SW 1271 (cell line): ENCODE measurements at places on chromosomes 7 and 10.
A peak's percentile ranks its signal among the peaks of the same experiment; 100 is the strongest.

- no peak for DNase-seq
These were observed 332.7 kb upstream of the LRGUK start for GRCh38 chr7:133794479-133794878.

DNA sequence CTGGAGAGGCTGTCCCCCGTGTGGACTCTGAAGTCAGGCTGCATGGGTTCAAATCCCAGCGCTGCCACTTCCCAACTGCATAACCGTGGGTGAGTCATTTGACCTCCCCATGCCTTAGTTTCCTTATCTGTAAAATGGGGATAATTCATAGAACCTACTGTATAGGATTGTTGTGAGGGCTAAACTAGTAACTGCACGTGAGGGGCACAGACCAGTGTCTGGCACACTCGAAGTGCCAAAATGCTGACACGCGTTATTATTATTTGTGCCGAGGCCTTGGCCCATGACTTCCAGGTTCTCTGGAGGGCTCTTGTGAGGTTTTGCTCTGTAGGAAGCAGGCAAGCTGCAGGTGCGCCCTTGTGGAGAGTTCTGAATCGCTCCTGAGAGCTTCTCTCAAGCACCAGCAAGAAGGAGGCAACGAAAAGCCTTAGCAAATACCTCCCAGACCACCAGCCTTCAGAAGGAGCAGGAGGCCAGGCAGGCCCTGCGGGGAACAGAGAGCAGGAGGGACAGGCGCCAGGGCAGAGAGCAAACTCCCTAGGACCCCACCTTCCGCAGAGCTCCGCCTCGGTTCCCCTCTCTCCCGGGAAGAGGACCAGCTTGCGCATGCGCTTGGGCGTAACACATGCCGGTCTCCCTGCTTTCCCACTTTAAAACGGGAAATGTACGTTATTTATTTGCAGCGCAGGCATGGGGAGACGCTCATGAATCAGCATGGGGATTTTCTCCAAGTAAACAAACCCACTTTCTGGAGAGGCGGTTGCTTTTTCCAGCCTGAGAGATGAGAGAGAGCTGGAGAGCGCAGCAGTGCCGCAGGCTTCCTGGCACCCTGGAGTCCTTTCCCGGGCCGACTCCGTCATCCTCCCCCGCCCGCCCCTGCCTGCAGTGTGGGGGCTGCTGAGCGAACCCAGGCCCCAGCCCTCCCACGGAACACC, 39.6 kb downstream of the SORCS3 start:
- DNase-seq: no peak

DNA sequence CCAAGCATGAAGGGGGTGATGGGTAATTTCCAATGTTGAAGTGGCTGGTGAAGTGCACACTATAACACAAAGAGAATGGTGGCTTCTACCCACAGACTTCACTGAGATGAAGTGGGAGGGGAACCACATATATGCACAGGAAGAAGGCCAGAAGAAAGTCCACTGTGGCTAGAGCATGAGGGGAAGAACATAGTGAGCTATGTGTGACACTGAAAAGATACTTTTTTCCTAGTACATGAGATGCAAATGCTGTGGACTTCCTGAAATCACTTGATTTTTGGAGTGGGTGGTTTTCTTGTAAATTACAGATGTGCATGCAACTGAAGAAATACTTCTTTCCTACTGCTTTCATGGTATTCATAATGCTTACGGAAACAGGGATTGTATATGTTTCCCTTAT, 115.6 kb upstream of the PHYHIPL start:
- DNase-seq: no peak

GRCh38 chr7:6159097-6159483, 113.3 kb downstream of the CYTH3 start:
- DNase-seq: no peak

DNA sequence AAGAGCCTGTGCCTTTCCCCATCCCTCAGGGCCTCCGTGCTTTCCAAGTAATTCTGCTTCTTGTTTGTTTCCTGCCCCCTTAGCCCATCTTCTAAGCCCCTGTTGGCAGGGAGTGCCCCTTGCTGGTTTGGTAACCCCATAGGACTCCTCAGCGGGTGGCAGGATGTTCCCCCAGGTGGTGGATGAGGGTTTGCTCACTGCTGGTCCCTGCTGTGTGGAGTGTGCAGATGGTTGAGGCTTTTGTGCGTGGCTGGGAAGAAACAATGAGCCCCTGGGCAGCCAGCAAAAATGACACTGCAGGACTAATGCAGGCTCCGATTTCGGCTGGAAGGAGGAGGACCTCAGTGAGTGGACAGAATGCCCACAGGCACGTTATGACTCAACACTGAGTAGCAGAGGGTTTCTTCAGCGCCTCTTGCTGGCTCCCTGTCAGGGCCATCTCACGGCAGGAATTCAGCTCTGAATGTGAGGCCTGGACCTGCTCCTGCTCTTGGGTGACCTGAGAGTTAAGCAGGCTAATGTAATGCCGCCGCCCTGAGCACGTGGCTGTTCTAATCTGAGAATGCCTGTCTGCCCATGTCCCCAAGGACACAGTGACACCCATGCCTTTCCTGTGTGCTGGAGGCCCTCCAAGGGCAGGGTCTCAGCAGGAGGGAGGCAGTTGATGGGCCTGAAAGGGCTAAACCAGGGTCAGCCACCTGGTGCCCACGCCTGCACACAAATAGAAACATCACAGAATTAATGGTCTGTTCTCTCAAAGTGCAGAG, 16.6 kb downstream of the BAG3 start:
- peak; percentile 90 for DNase-seq

DNA sequence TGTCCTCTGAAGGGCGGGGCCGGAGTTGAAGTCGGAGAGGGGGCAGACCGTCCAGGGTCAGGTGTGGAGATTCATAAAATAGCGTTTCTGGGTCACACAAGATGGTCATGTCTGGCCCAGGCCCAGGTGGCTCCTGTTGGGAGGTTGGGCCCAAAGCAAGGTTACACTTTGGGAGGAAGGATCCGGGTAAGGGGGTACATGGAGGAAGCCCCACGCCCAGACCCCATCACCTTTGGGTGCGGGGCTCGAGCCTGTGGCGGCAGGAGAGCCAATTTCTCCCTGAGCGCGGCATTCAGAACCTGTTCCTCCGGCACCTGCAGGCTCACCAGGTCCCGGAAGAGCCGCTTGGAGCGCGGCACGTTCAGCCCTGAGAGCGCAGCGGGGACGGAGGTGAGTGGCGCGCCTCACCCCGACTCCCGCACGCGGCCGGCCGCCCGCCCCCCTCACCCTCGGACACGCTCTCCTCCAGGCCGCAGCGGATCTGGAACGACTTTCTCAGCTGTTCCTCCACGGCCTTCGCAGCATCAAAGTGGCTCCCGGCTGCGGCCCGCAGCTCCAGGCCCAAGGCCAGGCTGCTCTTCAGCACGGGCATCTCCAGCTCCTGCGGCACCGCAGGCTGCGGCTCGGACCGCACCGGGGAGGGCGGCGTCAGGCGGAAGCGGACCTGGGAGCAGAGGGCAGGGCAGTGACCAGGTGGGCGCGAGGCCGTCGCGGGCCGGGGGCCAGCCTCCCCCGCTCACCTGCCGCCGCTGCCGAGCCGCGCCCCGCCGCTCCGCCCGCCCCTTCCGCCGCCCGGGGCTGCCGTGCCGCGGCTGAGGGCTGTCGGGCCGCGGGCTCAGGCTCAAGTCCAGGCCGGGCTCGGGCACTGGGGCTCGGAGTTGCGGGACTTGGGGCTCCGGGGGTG, 644 bp downstream of the PPP1R35 start:
- peak; percentile 35 for DNase-seq

GRCh38 chr7:140126435-140127034, 50.2 kb downstream of the KDM7A start:
- DNase-seq: no peak

DNA sequence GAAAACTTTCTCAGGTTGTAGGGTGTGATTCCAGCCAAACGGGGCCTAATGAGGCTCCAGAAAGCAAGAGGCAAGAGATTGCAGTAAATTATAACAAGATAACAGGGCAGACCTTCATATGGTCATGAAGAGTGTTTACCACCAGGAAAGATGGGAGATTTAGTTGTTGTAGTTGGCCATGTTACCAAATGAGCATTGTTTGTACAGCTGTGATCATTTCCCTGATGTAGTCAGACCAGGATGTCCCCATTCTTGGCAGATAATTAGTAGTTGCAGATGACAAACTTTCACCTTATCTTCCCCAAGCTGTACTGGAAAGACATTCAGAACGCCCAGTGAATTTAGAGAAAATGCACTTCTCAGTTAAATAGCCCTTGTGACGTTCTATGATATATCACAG, 630.8 kb downstream of the ANKRD7 start:
- DNase-seq: no peak

DNA sequence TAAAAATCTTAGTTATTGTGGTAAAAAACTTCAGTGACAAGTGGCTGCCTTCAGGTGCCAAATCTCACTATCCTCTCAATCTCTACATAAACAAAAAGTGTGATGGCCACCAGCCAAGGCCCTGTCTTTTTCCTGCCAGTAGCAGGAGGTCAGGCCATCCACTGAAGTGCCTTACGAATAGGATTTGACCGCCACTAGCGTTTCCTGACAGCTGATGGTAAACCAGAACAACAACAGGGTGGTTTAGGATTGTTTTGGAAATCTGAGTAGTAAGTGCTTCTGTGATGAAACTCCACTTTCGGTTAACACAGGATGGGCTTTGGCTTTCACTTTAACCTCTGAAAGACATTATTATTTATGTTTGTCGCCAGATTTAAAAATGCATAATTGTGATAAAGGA, 55.7 kb upstream of the OGDHL start:
- DNase-seq: no peak

DNA sequence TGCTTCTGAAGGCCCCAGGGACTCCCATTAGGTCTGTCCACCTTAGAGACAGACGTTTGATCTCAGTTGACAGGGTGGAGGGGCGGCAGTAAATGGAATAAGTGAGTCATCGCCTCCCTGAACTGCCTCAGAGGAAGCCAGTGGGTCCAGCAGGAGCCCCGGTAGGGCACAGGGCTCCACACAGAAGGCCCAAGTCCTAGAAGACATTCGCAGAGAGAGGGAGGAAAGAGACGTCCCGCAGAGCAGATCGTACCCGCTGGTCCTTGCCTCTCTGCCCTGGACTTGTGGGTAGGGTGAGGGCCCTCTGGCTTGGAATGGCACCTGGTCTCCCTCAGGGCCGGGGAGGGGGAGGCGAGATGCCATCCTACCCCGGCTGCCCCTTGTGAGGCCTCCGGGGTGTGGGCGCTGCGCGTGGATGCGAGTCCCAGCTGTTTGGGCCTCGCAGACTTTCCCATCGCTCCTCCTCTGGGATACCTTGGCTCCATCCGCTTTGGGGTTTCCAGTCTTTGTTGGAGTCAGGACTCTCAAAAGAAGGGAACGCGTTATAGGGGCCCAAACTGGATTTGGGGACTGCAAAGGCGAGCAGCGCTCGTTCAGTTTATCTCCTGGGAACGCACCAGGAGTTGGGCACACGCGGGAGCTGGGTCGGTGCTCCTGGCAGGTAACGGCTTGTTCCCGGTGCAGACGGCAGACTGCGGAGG, 5.1 kb downstream of the TLX1 start:
- no peak for DNase-seq

DNA sequence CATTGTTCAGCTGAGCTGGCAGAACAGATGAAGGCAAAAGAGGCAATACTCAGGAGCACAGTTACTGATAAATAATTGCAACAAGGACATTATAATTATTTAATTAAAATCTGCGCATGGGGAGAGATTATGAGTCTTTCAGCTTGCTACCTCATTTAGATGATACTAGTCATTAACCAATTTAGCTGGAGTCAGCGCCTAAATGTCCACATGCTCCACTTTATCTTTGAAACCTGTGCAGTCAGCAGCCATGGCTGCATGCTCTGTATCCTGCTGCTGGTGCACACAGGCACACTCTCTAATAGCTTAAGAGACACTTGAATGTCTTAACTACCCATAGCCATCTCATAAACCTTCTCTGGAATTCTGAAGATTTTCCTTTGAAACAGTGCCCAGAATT, 196.8 kb downstream of the PPP1R3A start:
- DNase-seq: no peak

DNA sequence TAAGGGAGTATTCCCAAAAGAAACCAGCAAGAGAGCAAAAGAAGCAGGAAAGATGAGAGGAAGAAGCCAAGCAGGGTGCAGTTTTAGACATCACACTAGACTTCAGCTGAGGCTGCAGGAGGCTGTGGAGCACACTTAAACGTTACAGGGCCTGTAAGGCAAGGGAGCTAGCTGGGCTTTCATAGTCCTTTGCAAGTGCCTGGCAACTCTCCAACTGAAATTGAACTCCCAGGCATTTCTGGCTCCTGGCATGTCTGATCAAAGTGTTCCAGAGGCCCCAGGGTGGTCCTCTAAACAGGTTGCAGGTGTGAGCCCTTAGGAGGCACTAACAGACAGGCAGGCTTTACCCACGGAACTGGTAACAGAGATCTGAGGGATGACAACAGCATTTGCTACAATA, 750.2 kb downstream of the XPNPEP1 start:
- DNase-seq: no peak

- no peak for DNase-seq
These were observed 72.1 kb upstream of the NANOS1 start for GRCh38 chr10:118957443-118957825.

DNA sequence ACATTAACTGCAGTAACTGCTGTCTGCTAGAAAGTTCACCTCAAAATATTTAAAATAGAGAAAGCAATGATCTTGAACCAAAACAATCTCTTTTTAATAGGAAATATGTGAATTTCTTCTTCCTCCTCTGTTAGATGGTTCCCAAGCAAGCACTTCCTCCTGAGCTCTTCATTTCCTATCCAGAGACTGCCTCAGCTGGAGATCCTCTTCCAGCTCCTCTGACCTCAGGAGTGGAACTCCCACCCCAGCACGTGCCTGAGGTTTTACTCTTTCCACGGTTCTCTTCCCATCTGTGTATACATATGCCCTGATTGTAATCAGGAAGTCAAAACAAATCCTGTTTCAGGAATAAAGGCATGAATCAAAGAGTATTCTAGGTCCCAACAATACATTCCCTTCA, 5.6 kb downstream of the DENND11 start:
- no peak for DNase-seq

DNA sequence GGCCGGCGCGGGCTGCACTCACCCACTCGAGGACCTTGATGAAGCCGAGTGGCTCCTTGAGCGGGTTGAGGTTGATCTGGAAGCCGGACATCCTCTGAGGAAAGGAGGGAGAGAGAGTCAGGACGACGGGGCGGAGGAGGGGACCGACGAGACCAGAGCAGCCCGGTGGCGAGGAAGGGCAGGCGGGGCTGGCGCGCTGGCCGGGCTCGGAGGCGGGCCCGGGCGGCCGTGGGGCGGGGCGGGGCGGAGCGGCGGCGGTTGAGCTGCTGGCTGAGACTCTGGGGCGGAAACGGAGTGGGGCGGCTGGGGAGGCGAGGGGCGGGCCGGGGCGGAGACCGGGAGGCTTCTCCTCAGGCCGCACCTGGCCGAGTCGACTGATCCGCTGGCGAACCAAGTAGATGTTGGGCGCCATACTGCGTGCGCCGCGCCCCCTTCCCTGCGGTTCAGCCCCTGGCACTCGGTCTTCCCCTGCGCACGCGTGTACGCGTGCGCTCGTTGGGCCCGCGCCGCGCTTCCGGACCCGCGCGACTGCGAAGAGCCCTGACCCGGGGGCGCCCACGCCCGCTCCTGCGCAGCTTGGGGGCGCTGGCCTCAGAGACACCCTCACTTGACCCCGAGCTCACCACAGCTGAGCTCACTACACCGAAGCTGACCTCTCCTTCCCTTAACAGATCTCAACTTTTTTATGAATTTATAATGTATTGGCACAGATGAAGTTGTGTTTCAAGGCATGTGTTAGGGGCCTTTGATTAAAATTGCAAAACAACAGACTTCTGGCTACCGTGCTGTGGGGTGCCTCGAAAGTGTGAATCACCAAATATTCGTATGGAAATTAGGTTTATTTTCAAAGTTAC, at the start of gene SYPL1:
Gene SYPL1 (minus strand): TSS at position 195 of the 854 bp plus-strand sequence. CDS start 104 bp downstream, at position 91.
- DNase-seq: peak; percentile 90
